ENCODE measurements at places on chromosomes 12 and 14.

DNA sequence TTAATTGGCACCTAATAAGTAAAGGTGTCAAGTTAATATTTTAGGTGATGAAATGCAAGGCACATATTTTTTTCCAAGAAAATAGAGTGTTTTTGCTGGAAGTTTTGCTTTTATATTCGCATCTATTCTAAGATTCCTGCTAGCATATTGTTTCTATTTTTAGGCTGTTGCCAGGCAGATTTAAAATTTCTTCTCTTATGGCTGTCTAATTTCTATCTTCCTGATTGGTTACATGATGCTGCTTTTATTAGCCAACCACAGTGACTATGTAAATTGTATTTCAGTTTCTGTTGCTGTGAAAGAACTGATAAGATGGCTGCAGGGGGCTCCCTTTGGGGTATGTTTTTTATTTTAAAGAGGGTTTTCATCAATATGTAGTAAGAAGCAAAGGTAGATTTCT, 42.7 kb downstream of the ATF7IP start:
- DNase-seq, result no peak

- no peak for DNase-seq
Observed at GRCh38 chr12:5051334-5051733, 7.7 kb downstream of the KCNA5 start.

DNA sequence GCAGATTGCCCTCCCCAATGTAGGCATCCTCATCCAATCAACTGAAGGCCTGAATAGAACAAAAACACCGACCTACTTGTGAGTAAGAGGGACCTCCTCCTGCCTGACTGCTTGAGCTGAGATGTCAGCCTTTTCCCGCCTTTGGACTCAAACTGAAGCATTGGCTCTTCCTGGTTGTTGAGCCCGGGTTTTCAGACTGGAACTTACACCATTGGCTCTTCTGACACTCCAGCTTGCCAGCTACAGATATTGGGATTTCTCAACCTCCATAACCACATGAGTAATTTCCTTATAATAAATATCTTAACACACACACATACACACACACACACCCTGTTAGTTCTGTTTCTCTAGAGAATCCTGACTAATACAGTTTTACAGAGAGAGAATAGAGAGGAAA, 173.4 kb upstream of the NTF3 start:
- DNase-seq, result peak; percentile 90

DNA sequence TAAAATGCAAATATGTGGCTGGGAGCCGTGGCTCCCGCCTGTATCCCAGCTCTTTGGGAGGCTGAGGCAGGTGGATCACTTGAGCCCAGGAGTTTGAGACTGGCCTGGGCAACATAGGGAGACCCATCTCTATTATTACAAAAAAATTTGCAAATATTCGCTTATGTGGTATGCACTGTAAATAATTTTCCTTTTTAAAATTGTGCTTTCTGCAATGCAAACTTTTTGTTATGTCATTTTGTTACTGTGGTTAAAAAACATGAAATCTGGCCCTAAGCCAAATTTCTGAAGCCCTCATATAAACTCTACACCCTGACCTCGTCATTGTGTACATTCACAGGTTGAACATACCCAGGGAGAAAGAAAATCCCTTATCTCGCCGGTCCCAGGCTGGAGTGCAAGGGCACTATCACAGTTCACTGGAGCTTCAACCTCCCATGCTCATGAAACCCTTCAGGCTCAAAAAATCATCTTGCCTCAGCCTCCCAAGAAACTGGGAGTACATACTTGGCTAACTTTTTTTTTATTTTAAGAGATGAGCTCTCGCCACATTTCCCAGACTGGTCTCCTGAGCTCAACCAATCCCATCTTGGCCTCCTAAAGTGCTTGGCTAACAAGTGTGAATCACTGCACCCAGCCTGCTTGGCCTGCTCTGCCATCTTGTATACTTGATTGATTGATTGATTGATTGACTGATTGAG, 24.7 kb downstream of the TRAPPC6B start:
- no peak for DNase-seq

Data from EL (cell line).